ENCODE measurements at places on chromosomes 6 and 20.

DNA sequence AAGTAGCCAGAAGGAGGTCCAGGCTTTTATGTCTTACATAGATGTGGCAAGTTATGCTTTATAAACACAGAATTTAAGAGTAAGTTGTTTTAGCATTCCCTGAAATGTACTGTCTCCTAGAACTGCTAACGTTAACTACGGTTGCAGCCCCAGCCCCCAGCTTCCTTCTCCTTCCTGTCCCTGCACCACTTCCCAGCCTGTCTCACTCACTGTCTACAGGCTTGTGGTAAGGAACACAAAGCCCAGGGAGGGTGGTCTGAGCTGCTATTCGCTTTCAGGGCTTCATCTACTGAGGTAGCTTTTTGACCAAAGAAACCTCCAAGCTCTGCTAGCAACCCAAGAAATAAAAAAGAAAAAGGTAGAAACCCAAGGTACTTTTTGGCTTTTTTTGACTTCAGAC is 35.9 kb downstream of the PCSK2 start:
- no peak for DNase-seq

- DNase-seq = no peak
Observed at GRCh38 chr20:24460712-24461111, 8.7 kb upstream of the SYNDIG1 start.

- no peak for DNase-seq
Observed at GRCh38 chr6:170555305-170555704, 1.1 kb downstream of the TBP start.

GRCh38 chr6:70119218-70119835 is 183.6 kb downstream of the COL9A1 start:
- no peak for DNase-seq

- DNase-seq = peak; percentile 6
Observed at GRCh38 chr6:166275714-166276166, 32.5 kb downstream of the PRR18 start.

- no peak for DNase-seq
Observed at GRCh38 chr6:30497714-30498113, 8.4 kb downstream of the HLA-E start.

GRCh38 chr6:156877126-156877863 is 100.1 kb downstream of the ARID1B start:
- DNase-seq = no peak

DNA sequence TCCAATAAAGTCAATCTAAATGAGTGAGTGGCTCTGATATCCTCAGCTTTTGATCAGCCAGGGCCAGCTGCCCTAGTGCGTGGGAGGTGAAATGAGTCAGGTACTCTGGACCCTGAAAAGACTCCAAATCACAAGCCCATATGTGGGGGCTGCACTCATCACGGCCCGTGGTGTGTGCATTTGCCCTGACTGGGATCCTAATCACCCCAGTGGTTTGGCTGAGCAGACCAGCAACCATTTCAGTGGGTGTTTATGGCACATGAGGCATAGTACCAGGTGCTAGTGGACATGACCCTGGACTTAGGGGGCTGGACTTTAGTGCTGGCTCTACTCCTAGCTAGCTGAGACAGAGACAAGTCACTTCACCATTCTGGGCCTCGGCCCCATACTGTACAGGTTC is 39.4 kb downstream of the SCML4 start:
- DNase-seq = no peak

DNA sequence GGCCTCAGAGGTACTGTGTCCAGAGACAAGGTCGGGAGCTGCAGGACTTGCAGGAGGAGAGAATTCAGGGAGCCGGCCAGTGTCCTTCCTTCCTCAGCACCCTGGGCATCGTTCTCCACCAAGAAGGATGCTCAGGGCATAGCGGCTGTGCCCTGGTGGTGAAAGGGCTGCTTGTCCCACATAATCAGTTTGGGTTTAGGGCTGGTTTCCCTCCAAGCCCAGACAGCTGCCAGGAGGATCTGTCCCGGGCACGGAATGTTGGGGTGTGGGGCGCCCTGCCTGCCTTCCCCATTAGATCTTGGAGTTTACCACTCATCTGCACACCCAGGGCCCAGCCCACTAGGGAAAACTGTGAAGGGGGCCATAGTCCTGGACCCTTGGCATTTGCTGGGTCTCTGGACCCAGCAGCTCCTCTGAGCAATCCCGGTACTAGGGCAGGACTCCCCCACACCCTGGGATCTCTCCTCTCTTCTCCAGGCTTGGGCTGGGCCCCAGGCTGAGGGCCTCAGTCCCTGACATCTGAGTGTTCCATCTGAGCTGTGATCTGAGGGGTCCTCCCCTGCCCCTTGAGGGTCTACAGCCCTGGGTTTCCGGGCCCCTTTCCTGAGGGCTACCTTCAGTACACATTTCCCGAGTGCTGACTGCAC is 18.6 kb upstream of the SPDEF start:
- no peak for DNase-seq

DNA sequence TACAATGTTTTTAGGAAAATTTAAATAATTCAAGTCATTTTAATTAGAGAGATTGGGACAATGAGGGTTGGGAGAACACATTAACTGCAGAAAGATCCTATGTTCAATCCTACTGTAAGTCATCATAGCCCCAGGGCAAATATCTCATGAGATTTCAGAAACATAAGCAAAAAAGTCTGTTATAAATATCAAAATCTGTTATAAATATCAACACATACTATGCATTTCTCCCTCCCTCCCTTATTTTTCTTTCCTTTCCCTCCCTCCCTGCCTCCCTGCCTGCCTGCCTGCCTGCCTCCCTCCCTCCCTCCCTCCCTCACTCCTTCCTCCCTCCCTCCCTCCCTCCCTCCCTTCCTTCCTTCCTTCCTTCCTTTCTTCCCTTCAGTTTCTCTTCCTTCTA is 267.3 kb upstream of the SASH1 start:
- DNase-seq = no peak

DNA sequence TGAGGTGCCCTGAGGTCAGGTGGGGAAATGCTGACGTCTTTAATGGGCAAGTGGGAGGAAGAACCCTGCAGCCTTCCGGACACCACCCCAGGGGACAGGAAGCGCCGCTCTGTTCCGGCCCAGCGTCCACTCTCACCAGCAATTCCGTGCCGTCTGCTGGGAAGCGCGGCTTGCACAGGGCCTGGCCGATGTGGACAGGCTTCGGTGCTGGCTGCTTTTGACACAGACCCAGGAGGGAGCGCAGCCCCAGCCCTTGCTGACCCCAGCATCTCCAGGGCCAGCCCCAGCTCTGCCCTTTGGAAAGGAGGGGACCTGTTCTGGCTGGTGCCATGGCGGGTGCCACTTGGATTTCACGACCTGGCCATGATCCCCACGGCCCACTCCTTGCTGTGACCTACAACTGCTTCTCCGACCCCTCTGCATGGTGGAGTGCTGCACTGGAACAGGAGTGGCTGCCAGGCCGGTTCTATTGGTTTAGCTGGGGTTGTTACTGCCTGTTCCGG is 123.2 kb downstream of the DLL1 start:
- DNase-seq = no peak

DNA sequence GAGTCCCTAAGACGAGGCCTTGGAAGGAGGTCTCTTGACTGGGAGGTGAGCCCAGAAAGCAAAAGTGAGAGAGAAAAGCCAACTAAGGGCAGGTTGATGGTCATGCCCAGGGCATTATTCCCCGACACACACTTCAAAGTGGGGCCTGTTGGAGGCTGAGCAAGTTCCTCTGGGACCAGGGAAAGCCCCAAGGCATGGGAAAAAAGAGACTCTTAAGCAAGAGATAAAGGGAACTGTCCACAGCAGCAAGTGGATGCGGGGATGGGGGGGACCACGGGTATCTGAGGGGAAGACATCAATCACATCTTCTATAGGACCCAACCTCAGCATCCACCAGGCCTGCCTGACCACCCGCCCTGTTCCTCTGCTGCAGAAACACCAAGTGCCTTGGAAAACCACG is 119.9 kb upstream of the MAFB start:
- no peak for DNase-seq

DNA sequence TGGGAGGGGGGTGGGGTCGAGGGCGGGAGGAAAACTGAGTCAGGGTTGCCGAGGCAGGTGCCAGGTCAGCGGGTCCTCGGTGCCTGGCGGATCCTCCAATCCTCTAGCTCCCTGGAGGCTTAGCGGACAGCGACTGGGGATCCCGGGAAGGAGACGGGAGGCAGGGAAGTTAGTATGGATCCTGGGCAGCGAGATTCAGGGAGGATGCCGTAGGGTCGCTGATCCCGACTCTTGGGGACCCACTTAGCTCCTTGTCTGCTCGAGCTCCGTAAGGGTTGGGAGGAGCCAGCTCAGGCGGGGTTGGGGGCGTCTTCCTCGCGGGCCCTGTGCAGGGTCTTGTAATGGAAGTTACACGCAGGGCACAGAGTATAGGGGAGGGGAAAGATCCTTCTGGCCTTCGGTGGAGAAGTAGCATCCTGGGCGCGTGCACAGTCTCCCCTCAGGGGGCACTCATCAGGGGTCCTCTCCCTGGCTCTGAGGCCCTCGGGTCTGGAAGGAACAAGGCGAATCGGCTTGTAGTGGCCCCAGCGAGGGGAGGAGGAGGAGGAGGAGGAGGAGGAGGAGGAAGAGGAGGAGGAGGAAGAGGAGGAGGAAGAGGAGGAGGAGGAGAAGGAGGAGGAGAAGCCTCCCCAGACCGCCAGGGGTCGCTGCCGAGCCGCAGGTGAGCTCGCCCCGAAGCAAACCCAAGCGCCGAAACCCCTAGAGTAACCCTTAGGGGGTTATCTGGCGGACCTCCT is 6.4 kb upstream of the SLC12A5 start:
- no peak for DNase-seq

DNA sequence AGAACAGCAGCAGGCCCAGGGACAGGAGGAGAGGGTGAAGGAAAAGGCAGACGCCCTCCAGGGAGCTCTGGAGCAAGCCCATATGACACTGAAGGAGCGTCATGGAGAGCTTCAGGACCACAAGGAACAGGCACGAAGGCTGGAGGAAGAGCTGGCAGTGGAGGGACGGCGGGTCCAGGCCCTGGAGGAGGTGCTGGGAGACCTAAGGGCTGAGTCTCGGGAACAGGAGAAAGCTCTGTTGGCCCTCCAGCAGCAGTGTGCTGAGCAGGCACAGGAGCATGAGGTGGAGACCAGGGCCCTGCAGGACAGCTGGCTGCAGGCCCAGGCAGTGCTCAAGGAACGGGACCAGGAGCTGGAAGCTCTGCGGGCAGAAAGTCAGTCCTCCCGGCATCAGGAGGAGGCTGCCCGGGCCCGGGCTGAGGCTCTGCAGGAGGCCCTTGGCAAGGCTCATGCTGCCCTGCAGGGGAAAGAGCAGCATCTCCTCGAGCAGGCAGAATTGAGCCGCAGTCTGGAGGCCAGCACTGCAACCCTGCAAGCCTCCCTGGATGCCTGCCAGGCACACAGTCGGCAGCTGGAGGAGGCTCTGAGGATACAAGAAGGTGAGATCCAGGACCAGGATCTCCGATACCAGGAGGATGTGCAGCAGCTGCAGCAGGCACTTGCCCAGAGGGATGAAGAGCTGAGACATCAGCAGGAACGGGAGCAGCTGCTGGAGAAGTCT is 25.5 kb downstream of the C20orf173 start:
- DNase-seq = no peak

GRCh38 chr20:51375561-51375960 is 167.0 kb downstream of the NFATC2 start:
- no peak for DNase-seq

DNA sequence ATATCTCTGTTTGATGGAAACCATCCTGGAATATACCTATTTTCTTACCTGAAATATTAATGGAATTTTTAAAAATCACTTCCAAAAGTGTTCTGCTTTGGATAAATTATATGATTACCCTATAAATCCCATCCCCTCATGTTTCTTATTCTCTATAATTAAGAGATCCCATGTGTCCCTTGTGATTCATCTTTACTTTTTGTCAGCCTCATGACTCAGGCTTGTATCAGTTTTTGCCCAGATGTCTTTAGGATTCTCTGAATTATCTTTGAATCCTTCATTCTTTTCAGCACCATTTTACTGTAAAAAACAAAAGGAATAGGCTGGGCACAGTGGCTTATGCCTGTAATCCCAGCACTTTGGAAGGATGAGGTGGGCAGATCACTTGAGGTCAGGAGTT is 804.5 kb upstream of the CITED2 start:
- peak; percentile 28 for DNase-seq

- DNase-seq = no peak
Observed at GRCh38 chr20:49165611-49166010, 22.5 kb downstream of the STAU1 start.

- peak; percentile 75 for DNase-seq
Observed at GRCh38 chr6:142378138-142378875, 76.5 kb downstream of the ADGRG6 start.

GRCh38 chr20:38935967-38936407 is 9.8 kb downstream of the FAM83D start:
- DNase-seq = no peak

DNA sequence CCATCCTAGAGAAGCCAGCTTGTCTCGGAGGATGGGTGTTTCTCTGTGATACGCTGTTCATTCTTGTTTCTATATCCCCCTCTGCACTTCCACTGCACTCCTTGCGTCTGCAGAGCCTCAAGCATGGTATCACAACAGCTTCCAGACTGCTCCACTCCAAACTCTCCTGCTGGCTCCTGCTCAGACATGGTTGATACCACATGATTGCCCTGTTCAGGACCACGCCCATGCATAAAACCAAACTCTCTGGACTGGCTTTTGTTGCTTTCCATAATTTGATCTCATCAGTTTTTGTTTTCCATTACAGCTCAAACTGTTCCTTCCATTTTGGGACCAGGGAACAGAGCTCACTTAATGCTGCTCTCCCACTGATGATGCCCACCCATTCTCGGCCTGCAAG is 30.0 kb upstream of the SMIM29 start:
- no peak for DNase-seq

DNA sequence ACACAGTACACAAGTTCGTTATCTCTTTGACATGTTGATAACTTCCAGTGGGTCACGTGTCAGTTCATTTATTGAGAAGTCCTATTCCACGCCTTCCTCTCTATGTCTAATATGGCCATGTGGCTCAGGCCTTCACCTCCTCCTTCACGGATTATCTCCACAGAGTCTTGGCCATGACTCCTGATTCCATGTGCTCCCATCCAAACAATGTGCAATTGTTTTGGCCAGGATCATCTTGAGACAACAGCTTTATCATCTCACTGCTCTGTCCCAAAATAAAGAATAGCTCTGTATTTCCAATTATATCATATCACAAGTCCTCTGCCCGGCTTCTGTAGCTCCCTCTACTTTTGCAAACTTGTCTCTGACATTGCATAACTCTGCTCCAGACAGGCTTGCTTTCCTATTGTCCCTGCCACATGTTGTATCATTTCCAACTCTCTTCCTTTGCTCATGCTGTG is 11.1 kb upstream of the TXNDC5 start:
- DNase-seq = no peak

GRCh38 chr6:36413489-36414480 is 26.3 kb upstream of the ETV7 start:
- DNase-seq = no peak

GRCh38 chr6:24545183-24545582 is 50.4 kb downstream of the ALDH5A1 start:
- no peak for DNase-seq

GRCh38 chr6:3711776-3712175 is 39.7 kb downstream of the PXDC1 start:
- no peak for DNase-seq

DNA sequence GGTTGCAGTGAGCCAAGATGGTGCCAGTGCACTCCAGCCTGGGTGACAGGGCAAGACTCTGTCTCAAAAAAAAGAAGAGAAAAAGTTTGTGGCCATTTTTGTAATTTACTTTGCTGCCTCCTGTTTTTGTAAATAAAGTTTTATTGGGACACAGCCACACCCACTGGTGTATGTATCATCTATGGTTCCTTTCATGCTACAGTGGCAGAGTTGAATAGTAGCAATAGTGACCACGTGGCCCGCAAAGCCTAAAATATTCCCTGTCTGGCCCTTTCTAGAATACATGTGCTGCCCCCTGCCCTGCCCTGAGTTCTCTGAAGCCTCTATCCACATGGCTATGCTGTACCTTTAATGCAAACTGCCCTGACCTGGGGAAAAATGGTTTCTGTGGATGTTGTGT is 75.3 kb upstream of the ZNF133 start:
- DNase-seq = no peak

Measured in fibroblast of the conjunctiva (primary cell).